RCC 7860 (cell line): ENCODE measurements at places on chromosomes 1 and 21.

DNA sequence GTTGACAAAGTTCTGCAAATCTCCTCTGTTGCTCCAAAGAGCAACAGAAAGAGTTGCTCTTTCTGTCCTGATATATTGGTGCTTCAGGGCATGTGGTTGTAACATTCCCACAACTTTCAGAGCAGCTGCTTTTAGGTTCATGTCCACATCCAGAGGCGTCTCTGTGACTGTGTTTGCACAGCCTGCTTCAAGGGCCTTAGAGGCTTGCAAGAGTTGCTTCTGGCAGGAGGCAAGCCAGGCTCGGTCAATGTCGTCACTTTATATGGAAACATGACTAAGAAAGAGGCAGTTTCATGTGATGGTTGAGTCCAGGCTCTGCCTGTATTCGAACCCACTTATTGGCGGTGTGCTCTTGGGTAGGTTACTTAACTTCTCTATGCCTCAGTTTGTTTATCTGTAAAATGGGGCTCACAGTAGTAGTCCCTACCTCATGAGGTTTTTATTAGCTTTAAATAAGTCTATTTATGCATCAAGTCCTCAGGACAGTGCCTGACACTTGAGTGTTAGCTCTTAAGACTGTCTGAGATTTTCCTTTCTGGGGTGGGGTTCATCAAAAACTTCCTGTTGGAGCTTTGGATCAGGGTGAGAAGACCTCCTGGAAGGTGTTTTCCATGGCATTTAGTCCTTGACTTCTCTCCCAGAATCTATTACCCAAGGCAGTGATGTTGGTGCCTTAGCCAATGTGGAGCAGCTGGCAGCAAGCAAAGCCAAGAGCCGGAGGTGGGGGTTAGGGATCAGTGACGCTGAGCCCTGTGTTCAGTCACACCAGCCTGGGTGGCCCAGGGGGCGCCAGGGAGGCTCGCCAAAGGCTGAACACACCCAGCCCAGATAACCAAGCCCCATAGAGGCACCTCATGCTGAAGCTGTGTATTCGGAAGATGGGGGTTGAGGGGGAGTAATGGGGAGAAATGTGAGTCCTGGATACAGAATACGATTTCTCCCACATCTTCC, 18.9 kb downstream of the LHX4 start:
- DNase-seq: no peak

- no peak for DNase-seq
Observed at GRCh38 chr1:161498646-161499045, 6.6 kb upstream of the FCGR2A start.

DNA sequence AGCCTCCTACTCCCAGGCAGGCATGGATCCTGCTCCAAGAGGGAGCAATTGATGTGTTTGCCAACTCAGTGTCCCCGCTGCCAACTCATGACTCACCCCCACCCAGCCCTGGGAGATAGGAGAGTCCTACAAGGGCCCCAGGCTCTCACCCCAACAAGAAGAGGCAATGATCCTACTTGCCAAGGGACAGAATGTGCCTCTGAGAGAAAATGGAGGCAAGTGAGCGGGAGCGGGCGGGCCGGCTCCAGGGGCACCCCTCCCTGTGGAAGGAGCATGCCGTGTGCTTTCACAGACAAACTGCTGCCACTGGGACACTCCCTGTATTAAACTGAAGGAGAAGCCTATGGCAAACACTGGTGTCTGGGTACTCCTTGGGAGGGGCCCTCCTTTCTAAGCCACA, 16.7 kb downstream of the PKP1 start:
- DNase-seq: peak; percentile 33

DNA sequence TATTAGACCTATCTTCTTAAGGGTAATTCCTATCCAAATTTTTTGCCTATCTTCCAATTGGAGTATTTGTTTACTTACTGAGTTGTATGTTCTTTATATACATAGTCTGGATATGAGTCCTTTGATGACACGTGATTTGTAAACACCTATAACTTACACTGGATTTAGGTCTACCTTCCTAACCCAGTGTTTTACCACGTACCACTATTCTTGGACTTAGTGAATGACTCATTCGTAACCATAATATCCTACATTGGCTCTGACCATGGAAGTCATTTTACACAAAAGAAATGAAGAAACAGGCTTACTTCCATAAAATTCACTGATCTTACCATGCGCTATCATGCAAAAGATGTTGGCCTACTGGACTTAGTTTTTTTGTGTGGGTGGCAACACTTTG, 23.9 kb upstream of the ZZZ3 start:
- DNase-seq: no peak

DNA sequence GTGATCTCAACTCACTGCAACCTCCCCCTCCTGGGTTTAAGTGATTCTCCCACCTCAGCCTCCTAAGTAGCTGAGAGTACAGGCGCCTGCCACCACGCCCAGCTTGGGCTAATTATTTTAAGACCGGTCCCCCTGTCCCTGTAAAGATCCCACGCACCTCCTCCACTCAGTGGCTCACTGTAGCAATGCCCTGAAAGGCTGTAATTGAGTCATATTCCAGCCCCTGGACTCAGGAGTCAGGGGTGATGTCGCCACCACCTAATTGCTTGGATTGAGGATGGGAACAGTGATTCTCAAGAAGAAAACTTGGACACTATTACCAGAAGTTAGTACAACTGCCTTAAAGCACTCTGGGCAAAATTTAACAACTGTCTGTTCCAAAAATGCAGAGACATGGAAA, 3.1 kb upstream of the EDARADD start:
- DNase-seq: no peak

DNA sequence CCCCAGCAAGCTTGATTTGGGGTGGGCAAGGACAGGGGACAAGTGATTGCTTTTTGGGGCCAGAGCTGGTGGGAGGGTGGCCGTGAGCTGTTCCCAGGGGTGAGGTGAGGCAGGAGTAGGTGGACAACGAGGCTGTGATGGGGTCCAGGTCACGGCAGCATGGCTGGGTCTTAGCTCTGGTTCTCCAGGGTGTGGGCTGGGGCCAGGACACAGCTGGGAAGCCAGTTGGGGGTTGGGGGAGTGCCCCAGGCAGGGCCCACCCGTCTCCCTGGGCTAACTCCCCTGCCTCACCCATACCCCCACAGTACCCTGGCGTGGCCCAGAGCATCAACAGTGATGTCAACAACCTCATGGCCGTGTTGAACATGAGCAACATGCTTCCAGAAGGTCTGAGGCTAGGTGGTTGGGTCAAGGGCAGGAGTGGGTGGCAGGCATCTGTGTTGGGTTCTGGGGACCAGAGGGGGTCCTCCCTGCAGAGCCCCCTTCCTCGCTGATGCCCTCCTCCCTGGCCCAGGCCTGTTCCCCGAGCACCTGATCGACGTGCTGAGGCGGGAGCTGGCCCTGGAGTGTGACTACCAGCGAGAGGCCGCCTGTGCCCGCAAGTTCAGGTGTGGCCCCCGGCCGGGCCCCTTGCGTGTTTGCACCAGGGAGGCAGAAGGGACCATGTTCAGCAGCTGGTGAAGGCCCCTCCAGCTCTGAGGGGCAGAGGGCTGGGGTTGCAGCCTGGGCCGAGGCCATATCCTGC, 43.3 kb downstream of the COQ8A start:
- DNase-seq: no peak

DNA sequence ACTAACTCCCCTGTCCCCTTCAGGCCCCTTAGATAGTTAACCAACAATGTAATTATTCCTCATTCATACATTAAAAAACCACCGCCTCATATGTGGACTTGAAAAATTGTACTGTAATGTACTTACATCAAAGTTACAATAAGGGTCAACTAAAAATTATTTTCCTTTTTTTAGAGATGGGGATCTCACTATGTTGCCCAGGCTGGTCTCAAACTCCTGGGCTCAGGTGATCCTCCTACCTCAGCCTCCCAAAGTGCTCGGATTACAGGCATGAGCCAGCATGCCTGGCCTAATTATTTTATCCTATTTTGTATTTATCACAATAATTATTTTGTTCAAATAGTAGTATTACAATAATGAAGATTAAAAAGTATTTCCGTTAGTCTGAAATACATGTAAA, 12.6 kb downstream of the RPL5 start:
- DNase-seq: no peak

DNA sequence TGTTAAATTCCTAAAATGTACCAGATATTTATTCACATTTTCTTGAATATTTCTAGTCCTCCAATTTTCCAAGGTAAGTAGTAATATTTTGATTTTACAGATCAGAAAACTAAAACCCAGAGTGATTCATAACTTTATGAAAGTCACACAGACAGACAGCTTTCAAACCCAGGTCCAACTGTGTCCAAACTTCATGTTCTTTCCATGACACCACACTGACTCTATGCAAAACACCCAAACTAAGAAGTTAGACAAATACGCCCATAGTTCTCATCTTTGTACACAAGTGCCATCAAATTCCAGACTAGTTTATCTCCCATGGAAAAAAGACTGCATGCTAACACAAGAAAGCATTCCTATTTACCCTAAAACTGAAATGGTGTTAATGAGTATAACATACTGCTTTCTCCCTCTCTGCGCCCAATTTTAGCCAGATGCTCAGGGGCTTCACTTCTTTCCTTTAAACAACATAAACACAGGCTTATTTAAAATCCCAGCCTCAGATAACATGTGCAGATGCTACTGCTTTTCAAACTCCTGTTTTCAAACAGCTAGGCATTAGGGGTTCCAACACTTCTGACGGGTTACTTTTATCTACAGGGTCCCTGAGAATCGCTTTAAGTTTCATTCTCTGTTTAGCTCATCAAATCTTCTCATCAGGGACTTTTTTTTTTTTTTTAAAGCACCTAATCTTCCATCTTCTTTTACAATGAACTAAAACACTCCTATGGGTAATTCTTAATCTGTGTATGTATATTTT, 44.6 kb downstream of the WASF2 start:
- no peak for DNase-seq

- no peak for DNase-seq
Observed at GRCh38 chr1:35379317-35380000, 111.0 kb downstream of the ZMYM4 start.

DNA sequence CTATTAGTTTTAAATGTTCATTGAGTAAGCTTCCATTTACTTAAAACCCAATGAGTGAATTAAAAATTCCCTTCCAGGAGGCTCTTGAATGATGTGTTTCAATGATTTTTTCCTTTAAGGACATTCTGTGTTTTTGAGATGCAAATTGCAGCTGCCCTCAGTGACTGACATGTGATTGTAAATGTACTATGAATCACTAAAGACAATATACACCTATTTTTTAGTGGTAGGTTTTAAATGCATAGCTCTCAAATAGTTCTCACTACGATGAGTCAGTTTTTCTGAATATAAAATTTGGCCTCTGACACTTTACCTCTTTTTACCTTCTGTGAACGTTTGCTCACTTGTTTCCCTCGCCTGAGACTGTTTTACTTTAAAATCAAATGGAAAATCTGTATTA, 204.7 kb downstream of the BARHL2 start:
- DNase-seq: no peak

DNA sequence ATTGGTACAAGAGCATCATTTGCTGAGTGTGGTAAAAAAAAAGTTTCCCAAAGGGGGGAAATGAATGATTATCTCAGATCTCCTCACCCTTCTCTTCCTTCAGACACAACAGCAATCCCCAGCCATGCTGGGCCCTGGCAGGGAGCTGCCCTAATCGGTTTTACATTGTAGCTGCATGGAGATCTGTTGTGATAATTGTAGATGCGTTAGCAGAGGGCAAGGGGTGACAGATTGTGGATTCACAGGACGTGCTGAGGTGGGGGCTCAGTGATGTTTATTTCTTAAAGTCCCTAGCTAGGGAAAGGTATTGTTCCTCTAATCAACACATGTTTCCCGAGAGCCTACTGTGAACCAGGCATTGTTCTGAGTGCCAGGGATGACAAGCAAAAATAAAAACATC, 304.1 kb downstream of the PBX1 start:
- no peak for DNase-seq

- no peak for DNase-seq
Observed at GRCh38 chr1:82901118-82901517, 1097.8 kb downstream of the TTLL7 start.

DNA sequence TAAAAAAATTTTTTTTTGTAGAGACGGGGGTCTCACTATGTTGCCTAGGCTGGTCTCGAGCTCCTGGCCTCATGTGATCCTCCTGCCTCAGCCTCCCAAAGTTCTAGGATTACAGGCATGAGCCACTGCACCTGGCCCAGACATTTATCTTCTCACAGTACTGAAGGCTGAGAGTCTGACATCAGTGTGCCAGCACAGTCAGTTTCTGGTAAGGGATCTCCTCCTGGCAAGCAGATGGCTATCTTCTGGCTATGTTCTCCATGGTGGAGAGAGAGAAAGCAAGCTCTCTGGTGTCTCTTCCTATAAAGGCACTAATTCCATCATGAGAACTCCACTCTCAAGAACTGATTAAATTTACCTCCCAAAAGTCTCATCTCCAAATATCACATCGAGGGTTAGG, 57.8 kb upstream of the C1orf185 start:
- DNase-seq: no peak

- no peak for DNase-seq
Observed at GRCh38 chr1:231612393-231613089, 14.0 kb upstream of the DISC1 start.

DNA sequence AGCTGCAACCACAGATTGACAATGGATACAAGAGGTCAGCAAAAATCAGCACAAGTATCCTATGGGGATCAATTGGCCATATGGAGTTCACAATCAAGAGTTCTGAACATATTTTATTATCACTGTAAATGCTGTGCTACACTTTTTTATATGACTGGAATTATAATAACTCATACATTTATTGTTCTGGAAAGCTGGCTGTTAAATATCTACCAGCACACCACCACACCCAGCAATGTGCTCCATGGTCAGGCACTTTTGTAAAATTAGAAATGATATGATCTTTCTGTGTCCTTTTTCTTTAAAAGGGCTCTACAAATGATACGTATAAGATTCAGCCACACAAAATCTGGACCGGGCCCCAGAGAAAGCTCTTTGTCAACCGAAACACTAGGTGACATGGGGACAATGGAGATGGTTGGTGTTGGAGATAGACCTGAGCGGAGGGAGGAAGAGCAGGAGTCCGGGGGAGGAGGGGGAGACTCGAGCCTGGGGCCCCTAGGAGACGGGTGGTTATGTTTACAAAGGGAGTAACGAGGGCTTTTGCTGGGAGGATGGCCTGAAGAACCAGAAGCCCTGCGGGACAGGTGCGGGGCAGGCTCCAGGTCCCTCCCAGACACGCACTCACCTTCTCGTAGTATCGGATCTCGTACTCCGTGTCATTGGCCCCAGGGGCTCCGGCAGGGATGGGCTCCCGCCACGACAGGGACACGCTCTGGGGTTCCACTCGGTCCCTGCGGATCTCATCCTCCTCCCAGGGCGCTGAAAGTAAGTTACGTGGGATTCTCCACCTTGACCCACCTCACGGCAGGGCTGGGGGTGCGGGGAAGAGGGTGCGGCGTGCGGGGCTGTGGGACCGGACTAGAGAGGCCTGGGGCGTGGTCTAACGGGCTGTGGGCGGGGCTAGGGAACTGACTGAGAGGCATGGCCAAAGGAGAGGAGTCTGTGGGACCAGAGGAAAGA, 30.0 kb downstream of the EPHA10 start:
- DNase-seq: no peak
